ENCODE measurements at places on chromosomes 1 and 21. TPM values are rescaled to one million over a fixed set of nuclear protein-coding genes. Genes with fewer than 3 reads are reported as not detected.

DNA sequence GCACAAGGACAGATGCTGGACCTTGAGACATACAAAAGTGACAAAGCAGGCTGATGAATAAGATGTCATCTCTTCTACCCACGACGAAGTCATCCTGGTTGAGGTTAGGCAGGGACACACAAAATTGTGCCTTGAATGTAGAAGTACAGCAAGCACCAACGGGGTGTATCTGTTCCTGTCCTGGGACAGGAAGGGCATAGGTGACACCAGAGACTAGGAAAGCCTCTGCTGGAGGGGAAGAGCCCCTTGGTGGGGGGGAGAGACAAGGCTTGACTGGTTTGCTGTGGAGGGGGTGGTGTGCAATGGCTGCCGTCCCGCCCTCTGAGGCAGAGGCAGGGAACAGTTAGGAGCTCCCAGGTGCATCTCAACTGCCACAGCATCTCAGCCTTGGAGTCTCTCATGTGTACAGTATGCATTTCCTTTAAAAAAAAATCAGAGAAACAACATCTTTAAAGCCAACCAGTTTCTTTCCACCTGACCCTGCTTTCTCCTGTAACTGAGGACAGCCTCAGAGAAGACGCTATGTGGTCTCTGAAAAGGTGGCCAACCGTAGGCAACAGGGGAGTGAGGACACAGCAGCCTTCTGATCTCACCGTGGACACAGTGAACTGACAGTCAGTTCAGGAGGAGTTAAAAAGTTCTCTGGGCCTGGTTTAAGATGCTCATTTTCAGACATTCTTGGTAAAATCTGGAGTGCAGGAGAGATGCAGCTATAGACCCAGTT lies 17.7 kb upstream of the GFI1 start:
- no peak overlapping the region for H3K27ac ChIP-seq
- no peaks in the 10 kb centered on the region for H3K4me1 ChIP-seq
- no peak overlapping the region for H3K4me3 ChIP-seq
- no peaks in the 10 kb centered on the region for H3K36me3 ChIP-seq

GRCh38 chr1:147892216-147892615 lies 10.4 kb upstream of the GJA8 start:
- H3K4me1 ChIP-seq = no peaks in the 10 kb centered on the region
- no peak for DNase-seq
- no peaks in the 10 kb centered on the region for H3K36me3 ChIP-seq
- no peaks in the 10 kb centered on the region for H3K27me3 ChIP-seq
- no peak overlapping the region for H3K4me3 ChIP-seq

DNA sequence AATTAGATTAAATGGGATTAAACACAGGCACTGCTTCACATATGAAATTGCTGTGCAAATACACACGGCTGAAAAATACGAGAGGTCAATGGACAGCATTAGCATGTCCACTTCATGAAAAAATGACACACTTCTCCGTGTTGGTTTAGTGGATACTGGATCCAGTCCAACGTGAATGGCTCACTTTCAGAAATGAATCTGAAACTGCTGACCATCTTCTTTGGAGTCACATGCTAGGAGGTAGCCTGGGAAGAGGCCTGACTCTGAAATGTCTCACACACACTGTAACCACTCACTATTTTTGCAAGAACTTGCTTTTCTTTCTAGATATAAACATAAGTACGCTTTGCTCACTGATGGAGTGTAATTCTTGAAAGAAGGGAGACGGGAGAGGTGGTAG lies 127.3 kb downstream of the HLCS start:
- H3K4me1 ChIP-seq = peaks cover 8% of the 10 kb centered on the region
- no peak overlapping the region for H3K4me3 ChIP-seq
- DNase-seq = no peak

DNA sequence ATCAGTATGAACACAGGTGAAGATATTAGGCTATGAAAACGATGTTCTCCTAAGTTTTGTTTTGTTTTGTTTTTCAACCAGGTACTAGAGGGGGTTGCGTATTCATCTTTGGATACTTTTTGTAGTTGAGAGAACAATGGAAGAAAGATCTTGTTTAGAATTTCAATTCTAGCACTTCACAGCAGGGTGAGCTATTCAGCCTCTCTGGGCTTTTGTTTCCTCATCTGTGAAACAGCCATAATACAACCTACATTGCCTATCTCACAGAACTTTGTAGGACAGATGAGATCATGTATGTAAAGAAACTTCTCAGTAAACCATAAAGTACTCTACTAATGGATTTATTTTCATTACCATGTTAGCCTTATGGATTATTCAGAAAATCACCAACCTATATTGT lies 199.5 kb downstream of the GPATCH2 start:
- no peaks in the 10 kb centered on the region for H3K27me3 ChIP-seq
- H3K4me1 ChIP-seq = no peaks in the 10 kb centered on the region
- DNase-seq = no peak
- H3K36me3 ChIP-seq = no peaks in the 10 kb centered on the region
- H3K4me3 ChIP-seq = no peak overlapping the region

- no peak overlapping the region for H3K4me3 ChIP-seq
- H3K36me3 ChIP-seq = no peaks in the 10 kb centered on the region
- no peak overlapping the region for H3K27ac ChIP-seq
- H3K27me3 ChIP-seq = no peaks in the 10 kb centered on the region
These were observed 115.6 kb downstream of the PGBD5 start for GRCh38 chr1:230310381-230311163.

- H3K4me1 ChIP-seq = no peaks in the 10 kb centered on the region
- no peaks in the 10 kb centered on the region for H3K36me3 ChIP-seq
- H3K27me3 ChIP-seq = no peaks in the 10 kb centered on the region
These were observed 21.8 kb downstream of the LRRC3 start for GRCh38 chr21:44477131-44477530.

DNA sequence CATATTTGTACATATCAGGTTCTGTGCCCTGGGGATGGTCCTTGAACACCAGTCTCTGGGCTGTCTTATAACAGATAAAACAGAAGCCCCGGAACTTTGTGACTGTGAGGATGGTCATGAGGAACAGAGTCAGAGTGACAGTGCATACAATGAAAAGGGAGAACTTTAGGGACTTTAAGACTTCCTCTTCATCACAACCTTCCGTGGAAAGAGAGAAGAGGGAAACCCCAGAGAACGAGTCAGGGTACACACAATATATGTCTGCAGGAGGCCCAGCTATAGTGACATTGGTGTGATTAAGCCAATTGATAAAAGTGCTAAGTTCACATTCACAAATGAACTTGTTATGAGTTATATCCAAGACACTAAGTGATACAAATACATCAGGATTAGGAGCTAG lies 32.1 kb downstream of the TLR5 start:
- H3K27me3 ChIP-seq = no peaks in the 10 kb centered on the region
- H3K4me1 ChIP-seq = peaks cover 27% of the 10 kb centered on the region
- no peak for DNase-seq

GRCh38 chr1:211210965-211211364 lies 48.2 kb upstream of the RCOR3 start:
- H3K4me3 ChIP-seq = no peak overlapping the region
- H3K27ac ChIP-seq = no peak overlapping the region
- H3K27me3 ChIP-seq = no peaks in the 10 kb centered on the region
- H3K36me3 ChIP-seq = no peaks in the 10 kb centered on the region
- no peak for DNase-seq
- H3K4me1 ChIP-seq = no peaks in the 10 kb centered on the region

DNA sequence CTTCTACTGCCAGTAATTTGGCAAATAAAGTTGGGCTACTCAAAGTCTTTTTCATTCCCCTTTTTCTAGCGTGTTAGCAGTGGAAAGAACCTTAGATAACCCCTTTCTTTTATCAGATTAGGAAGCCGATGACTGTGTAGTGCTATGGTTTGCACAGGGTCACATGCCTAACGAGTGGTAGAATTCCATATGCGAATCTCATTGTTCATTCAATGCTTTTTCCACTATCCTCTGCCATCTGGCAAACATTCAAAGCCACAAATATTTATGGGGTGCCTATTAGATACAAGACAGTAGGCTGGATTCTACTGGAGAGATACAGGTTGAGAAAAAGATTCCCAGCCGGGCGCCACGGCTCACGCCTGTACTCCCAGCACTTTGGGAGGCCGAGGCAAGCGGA lies 14.9 kb upstream of the IER5 start:
- H3K27me3 ChIP-seq = no peaks in the 10 kb centered on the region
- H3K36me3 ChIP-seq = no peaks in the 10 kb centered on the region
- no peak overlapping the region for H3K27ac ChIP-seq
- H3K4me3 ChIP-seq = no peak overlapping the region

Gene SIK1
- 3.9 TPM for total RNA-seq

Gene MEX3A
- total RNA-seq = 0.47 TPM

Gene BRINP3
- 6.8 TPM for total RNA-seq

Gene LAPTM5
- 17.4 TPM for total RNA-seq

Gene S100A13
- total RNA-seq = 114 TPM

Gene FOXD2
- 0.04 TPM for total RNA-seq

Gene RNPC3
- 12.1 TPM for total RNA-seq

Gene S100A10
- total RNA-seq = 116 TPM

Measured in right atrium auricular region (tissue), 2 donors.